Stimulated activated CD4-positive, alpha-beta T cell treated with anti-CD3 and anti-CD28 coated beads, Interleukin-2, amount 100 ng/mL, for 48 hours (primary cell): ENCODE measurements at places on chromosomes 6 and 20.

DNA sequence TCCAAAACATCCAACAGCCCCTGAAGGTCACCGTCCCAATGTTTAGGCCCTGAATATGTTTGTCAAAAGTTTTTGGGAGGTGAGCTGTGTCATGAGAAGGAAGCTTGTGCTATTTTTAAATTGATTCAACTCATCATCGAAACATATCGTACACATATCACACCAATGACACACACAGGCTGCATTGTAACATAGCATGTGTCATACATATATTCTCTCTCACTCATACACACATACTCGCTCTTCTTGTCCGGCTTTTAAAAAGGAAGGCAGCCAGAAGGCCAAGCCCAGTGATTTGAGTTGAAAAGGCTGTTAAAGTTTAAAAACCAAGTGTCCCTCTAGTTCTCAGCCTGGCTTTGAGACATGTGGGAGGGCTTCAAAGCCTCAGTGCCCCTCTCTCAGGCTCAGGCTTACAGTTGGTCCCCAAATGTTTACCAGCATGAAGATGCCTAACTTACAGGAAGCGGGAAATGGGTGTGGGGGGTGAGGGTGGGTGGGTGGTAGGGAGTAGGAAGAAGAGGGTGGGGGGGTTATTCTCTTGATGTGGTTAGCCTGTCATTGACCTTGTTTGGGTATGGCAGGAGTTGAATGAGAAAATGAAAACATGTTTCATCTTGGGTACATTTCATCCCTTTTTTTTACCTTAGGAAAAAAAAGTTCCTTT lies 3.3 kb upstream of the PRDM1 start:
- no peak for DNase-seq

- DNase-seq: no peak
These were observed 620.1 kb downstream of the COL12A1 start for GRCh38 chr6:74585753-74586152.

DNA sequence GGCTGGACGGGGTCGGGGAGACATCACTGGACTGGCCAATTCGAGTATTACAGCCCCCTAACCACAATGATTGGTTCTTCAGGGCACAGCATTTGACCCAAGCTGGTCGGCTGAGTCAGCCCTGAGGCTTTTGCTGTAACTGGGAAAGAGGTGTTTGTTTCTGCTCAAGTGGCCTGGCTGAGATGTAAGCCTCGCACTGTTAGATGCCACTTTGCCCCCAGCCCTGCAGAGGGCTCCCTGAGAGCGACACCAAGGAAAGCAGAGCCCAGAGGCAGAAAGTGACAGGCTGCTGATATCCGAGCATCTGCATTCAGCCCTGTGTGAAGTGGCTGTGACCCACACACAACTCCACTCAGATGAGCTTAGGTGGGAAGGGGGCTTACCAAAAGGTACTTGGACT lies 19.4 kb downstream of the ERGIC3 start:
- no peak for DNase-seq

DNA sequence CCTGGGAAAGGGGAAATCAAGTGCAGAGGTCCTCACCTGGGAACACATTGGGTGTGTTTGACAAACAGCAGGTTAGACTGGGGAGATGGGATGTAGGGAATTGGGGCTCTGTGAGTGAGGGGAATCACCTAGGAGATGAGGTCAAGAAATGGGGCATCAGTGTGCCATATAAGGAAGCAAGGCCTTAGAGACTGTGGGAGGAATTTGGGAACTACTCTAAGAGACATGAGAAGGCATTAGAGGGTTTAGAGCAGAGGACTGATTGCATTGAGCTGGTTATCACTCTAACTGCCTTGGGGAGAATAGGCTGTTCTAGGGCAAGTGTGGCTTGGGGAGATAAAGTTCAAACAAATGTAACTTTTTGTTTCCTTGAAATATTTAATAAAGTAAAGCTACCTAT lies 189.9 kb downstream of the EYA4 start:
- no peak for DNase-seq

DNA sequence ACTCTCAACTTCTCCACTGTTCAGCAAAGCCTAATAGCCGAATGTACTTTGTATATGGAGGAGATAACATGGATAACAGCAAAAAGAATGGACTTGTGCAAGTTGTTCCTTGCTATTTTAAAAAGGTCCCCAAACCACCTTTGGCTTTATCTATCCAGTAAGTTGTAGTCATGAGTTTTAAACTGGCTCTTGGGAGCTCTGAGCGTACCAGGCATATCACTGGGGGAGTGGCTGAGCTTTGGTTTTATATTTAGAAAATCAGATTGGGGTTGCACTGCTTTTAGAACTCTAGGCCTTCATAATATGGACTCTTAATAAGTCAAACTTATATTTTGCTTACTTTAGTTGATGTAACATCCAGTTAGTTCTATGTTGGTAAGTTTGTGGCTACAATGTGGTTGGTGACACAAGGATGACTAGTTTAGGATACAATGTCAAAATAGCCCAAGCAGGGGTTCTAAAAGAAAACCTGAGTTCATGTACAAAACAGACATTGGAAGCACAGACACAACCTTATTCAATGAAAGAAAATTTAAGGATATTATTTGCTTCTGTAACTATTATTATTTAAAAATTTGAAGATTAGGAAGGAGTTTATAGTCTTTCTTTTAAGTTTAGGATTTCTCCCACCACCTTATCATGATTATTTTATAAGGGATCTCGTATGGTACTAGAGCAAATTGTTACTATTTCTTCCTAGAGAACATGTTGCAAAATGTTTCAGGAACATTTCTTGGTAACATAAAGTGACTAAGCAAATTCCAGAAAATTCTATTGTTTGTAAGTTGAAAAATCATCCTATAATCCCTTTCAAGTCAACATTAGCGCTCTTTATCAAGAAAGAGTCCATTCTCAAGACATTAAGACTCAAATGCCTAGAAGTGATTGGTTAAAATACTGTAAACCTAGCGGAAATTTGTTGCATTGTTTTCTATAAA lies 165.8 kb upstream of the SUPT3H start:
- no peak for DNase-seq

DNA sequence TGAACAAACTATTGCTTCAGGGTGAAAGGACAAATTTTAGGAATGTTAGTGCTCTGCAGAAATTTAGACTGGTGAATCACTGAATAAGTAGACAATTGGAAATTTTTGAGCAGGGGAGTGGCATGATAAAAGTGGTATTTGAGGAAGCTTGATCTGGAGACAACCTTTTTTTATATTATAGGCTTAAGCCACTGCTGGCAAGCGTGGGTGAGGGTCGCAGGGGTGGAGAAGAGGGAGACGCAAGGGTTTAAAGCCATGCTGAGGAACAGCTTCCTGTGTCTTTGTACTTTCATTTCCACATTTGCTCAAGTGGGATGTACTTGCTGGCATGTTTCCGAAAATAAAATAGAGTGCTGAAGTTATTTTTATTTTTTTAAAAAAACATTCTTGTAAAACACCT lies 23.7 kb downstream of the NCOA7 start:
- DNase-seq: no peak

DNA sequence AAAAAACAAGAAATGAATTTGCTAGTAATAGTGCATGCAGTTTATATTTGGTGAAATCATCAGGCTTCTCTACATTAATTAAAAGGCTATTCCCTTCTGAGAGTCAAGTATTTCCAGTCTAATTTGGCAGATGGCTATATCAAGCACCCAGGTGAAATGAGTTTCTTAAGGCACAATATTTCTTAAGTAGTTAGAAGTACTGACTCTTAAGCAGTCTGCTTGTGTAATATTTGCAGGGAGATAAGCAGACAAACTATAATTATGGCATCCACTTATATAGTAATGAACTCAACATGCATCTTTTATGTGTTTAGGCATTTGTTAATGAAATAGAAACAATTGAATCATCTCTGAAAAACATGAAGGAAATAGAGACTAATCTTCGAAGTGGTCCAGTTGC lies 189.2 kb downstream of the UTRN start:
- no peak for DNase-seq

GRCh38 chr6:150719099-150719766 lies 119.5 kb downstream of the PLEKHG1 start:
- no peak for DNase-seq

- DNase-seq: no peak
These were observed 86.2 kb upstream of the PRL start for GRCh38 chr6:22383016-22383415.

GRCh38 chr20:51710361-51710894 lies 57.8 kb downstream of the ATP9A start:
- DNase-seq: no peak

GRCh38 chr6:139534472-139535115 lies 160.1 kb upstream of the CITED2 start:
- DNase-seq: no peak

- no peak for DNase-seq
These were observed 8.8 kb downstream of the DLGAP4 start for GRCh38 chr20:36314734-36315544.

- no peak for DNase-seq
These were observed 578 bp downstream of the CD93 start for GRCh38 chr20:23085436-23086055.

- no peak for DNase-seq
These were observed 404.2 kb upstream of the CITED2 start for GRCh38 chr6:139778688-139779087.

DNA sequence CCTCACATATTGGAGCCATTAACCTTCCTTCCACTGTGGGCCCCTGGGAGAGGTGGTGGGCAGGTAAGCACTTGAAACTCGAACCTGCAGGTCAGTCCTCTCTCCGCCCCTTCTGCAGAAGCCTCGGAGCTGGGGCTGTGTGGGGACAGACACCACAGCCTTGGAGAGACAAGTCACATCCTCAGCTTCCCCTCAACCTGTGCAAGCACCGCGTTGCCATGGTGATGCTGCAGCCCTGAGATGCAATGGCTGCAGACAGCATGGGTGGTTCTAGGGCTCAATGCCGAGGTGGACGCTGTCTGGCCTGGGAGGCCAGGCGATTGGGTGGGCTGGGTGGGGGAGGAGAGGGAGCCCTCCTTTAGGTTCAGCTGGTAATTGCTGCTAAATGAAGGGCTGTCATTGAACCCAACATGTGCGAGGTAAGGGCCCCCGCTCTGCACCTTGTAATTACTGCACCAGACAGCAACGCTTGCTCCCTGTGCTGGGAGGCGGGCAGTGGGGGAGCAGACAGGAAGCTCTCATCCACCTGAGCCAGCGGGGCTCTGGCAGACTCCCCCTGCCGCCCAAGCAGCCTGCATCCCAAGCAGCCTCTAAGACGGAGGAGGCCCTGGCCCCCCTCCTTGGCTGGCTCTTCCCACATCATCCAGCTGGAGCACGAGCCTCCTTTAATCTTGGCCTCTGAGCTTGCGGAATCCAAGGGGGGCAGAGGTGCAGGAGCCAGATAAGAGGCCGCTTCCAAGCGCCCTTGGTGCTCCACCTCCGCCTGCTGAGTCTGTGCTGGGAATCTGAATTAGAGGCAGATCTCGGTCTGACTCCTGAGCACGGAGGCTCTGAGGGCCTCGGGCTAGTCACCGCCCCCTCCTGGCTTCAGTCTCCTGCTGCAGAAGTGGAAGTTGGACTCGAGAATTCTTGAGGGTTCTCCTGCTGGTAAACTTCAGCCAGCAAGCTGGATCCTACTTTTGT lies 39.8 kb upstream of the CDH22 start:
- no peak for DNase-seq

GRCh38 chr20:58434326-58434725 lies 45.3 kb downstream of the VAPB start:
- DNase-seq: no peak

- no peak for DNase-seq
These were observed 257.0 kb downstream of the GRIK2 start for GRCh38 chr6:101650402-101651100.

DNA sequence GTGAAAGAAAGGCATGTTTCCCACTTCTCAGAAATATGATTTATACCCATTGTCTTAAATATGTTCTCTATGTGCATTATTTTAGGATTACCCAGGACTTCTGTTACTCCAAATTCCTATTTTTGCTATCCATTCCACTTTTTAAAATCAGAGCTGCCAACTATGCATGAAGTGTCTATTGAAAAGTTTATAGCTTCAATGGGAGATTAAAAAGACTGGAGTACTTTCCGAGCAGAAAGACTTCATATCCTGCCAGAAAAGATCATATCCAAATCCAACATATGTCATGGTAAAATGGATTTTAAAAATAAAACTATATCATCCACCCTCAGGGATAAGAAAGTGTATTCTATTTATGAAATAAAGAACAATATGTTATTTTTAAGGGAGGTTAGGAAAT lies 212.7 kb downstream of the COL12A1 start:
- DNase-seq: no peak

DNA sequence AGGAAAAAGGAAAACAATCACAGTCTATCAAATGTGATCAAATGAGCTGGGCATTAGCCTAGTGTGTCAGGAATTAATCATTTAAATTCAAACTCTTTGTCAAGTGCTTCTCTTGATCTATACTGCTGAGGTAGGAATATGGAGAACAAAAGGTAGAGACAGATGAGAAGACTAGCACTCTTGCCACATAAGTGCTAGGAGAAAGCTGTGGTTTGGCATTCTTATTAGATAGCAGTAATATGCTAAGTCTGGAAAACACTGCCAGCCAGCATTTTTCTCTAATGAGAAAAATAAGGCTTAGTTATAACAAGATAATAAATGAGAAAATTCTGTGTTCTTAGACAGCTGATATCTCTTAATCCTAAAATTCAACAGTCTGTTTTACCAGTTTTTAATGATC lies 38.9 kb downstream of the ORC3 start:
- DNase-seq: no peak

- no peak for DNase-seq
These were observed 122.3 kb downstream of the ANKS1A start for GRCh38 chr6:35011096-35012041.

DNA sequence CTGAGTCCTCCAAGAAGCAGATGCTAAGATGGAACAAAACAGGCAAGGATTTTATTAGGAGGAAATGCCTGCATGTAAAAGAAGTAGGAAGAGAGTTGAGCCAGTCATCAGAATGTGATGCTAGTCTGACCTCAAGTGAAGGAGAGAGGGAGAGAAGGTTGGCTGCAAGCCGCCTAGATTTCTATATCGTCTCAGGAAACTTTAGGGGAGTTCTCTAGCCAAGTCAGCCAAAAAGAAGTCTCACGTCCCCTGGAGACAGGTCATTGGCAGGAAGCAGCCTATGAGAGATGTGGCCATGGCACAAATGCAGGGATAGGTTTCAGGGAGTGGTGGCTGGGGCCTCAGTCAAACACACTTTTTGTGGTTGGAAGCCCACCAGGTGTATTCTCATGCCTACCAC lies 378.0 kb downstream of the CD109 start:
- no peak for DNase-seq

- DNase-seq: no peak
These were observed 128.3 kb downstream of the TSHZ2 start for GRCh38 chr20:53100476-53100911.

DNA sequence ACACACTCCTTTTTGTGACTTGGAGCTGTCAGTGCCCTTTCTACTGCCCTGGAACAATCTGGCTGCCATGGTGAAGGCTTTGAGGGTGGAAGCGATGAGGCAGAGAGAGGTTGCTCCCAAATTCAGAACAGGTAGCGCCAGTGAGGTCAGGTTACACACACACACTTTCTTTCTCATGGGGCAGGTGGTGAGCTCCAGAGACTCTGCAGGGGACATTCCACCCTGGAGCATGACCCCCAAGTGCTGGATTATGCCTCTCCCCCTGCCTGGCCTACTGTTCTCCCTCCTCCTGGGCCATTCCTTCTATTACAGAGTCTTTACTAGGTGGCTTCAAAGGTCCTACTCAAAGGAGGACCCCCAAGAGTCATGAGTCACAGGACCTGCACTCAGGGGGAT lies 98.0 kb downstream of the EYA2 start:
- no peak for DNase-seq
